Gastrocnemius medialis (tissue), 4 donors: ENCODE measurements at places on chromosomes 13 and 19. TPM values are rescaled to one million over a fixed set of nuclear protein-coding genes. Genes with fewer than 3 reads are reported as not detected.

- DNase-seq: no peak
Observed at GRCh38 chr19:29535984-29536508, 10.3 kb downstream of the VSTM2B start.

DNA sequence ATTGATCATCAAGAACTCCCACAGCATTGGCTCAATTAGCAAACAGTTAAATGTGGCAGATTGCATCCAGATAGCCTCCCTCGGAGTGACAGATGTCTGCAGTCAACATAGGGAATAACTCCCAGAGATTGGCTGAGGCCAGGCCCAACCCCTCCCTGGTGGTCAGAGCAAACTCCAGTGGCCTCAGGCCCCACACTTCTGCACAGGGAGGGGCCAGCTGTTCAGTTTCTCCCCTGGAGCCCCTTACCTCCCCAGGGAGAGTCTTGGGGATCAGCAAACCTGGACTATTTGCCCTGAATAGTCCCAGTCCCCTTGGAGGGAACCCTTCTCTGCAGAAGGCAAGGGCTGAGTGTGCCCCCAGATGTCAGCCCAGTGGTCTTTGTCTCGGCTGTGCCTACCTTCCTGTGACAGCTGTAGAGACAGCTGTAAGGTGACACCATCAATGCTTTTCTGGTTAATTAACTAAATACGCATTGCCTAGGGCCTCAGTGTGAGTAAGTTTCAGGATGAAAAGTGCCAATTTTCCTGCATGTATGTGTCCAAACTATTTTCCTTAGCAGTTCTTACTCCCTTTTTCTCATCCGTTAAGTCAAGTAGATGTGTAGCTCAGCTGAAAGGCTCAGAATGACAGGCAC, 102.7 kb upstream of the UQCRFS1 start:
- no peak for DNase-seq

LGALS7 gene
- total RNA-seq: not detected

- no peak for DNase-seq
Observed at GRCh38 chr13:111158136-111158805, 43.2 kb downstream of the ARHGEF7 start.
